Activated T-cell treated with anti-CD3 and anti-CD28 coated beads, Interleukin-2, amount 50 U/mL, for 72 hours (primary cell): ENCODE measurements at places on chromosomes 6 and 20. TPM values are rescaled to one million over a fixed set of nuclear protein-coding genes. Genes with fewer than 3 reads are reported as not detected.

DNA sequence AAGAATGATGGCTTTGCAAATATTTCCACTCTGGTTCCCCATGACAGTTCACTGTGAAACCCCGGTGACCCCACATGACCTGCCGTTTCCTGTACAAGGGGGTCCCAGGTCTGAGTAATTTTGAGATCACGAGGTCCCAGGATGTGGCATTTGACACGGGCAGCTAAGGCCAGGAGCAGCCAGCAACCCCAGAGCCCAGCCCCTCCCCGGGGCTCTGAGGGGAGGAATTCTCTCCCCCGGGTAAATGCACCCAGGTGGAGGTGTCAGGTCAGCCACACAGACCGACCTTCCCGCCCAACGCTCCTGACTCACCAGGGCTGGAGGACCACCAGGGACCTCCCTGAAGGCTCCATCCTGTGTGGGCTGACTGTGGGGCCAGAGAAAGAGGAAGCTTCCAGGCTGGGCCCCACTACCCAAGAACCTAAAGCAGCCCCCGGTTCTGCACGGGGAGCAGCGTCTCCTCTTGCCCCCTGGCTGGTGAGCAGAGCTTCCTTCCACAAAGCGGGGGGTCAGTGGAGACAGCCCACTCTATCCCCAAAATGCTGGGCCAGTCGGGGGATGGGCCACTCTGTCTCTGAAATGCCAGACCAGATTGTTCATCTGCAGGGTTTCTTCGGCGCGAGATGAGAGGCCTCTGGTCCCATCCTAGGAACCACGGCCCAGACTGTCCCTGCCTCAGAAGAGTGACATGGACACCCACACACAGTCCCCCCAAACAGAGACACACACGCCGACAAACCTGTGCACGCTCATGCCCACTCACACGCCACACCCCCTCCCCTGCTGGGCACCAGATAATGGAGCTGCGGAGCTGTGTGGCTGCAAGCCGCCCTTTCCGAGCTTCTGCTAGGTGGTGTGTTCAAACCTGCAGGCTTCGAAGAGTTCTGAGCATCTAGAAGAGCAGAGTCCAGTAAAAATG, 23.4 kb upstream of the SLCO4A1 start:
- no peaks in the 10 kb centered on the region for H3K27me3 ChIP-seq
- peak overlapping the region; percentile 75 for H3K27ac ChIP-seq
- H3K4me1 ChIP-seq: peaks cover 42% of the 10 kb centered on the region
- peak overlapping the region; percentile 81 for H3K4me3 ChIP-seq

GRCh38 chr20:10716855-10717254, 43.1 kb upstream of the JAG1 start:
- H3K27me3 ChIP-seq: peaks cover 36% of the 10 kb centered on the region
- no peaks in the 10 kb centered on the region for H3K36me3 ChIP-seq
- no peaks in the 10 kb centered on the region for H3K4me1 ChIP-seq
- no peak overlapping the region for H3K27ac ChIP-seq
- DNase-seq: no peak

DNA sequence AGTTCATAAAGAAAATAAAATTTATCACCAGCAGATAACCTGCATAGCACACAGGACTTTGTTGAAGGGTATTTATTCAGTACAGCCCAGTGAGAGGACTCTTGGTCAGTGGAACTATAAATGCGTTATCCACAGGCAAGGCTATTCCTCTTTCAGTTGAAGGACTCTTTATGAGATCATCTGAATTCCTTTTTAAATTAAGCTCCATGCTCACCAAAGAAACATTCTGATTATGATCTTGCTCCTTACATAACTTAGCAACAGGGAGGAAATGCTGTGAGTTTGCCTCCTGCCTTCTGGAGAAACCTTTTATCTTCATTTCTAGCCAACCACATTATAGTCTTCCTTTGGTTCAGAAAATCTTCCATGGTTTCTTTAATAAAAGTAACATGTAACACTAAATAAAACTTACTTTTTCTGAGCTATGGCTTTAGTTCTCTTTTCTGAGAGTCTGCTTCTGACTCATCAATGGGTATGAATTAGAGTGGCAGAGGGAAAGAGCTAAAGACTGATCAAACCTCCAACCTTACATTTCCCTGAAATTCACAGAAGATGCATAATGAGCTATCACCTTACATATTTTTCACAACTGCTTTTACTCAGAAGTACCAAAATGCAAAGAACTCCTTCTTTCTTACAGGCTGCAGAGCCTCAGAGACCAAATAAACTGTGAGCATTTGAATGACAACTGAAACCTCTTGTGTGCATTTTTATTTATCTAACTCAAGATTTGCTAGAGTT, 267.2 kb downstream of the ADGRG6 start:
- peak overlapping the region; percentile 68 for H3K4me3 ChIP-seq
- peaks cover 12% of the 10 kb centered on the region for H3K36me3 ChIP-seq
- H3K27me3 ChIP-seq: no peaks in the 10 kb centered on the region
- H3K27ac ChIP-seq: peak overlapping the region; percentile 20
- DNase-seq: no peak

GRCh38 chr20:32946629-32947028, 57.6 kb downstream of the SUN5 start:
- H3K27me3 ChIP-seq: no peaks in the 10 kb centered on the region
- H3K36me3 ChIP-seq: no peaks in the 10 kb centered on the region
- peaks cover 54% of the 10 kb centered on the region for H3K4me1 ChIP-seq
- peak overlapping the region; percentile 45 for H3K4me3 ChIP-seq
- peak overlapping the region; percentile 93 for H3K27ac ChIP-seq

- peaks cover 3% of the 10 kb centered on the region for H3K36me3 ChIP-seq
- peaks cover 54% of the 10 kb centered on the region for H3K4me1 ChIP-seq
- peak overlapping the region; percentile 68 for H3K4me3 ChIP-seq
- DNase-seq: no peak
Observed at GRCh38 chr20:20366551-20366875, 1.4 kb upstream of the INSM1 start.

DNA sequence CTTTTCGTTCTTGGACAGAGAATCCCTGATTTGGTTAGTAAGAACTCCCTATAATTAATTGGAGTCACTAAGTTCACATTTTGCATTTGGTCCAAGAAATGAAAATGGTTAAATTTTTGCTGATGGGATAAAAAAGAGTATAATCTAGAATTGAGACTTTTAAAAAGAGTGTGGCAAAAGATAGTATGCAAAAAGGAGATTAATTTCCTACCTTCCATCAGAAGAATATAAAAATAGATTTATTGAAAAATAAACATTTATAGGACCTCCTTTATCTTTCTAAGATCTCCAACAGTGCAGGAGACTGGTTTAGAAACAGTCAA, 105.5 kb upstream of the EEF1E1 start:
- DNase-seq: no peak
- no peak overlapping the region for H3K4me3 ChIP-seq
- no peaks in the 10 kb centered on the region for H3K36me3 ChIP-seq
- H3K4me1 ChIP-seq: no peaks in the 10 kb centered on the region

DNA sequence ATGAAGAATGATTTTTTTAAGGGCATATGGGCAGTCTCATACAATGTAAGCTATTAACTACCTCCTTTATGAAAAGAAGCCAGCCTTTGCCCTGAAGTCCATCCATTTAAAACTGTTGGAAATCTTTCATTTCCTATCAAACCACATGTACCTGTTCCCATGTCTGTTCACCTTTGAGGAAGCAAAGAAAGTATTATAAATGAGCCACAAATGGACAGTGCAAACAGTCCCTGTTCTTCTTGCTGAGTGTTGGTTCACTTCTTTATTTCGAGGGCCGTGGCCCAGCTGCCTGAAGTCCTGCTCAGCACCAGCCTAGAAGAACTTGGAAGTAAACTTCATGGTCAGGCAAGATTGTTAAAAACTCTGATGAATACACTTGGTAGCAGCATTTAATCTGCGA, 112.4 kb downstream of the TMEM242 start:
- no peaks in the 10 kb centered on the region for H3K36me3 ChIP-seq
- DNase-seq: no peak
- H3K27me3 ChIP-seq: no peaks in the 10 kb centered on the region
- no peak overlapping the region for H3K27ac ChIP-seq
- no peak overlapping the region for H3K4me3 ChIP-seq

- H3K4me3 ChIP-seq: no peak overlapping the region
- H3K27me3 ChIP-seq: no peaks in the 10 kb centered on the region
- no peak overlapping the region for H3K27ac ChIP-seq
- DNase-seq: no peak
- no peaks in the 10 kb centered on the region for H3K36me3 ChIP-seq
- peaks cover 12% of the 10 kb centered on the region for H3K4me1 ChIP-seq
Observed at GRCh38 chr6:145836772-145837171, 22.2 kb upstream of the FBXO30 start.

DNA sequence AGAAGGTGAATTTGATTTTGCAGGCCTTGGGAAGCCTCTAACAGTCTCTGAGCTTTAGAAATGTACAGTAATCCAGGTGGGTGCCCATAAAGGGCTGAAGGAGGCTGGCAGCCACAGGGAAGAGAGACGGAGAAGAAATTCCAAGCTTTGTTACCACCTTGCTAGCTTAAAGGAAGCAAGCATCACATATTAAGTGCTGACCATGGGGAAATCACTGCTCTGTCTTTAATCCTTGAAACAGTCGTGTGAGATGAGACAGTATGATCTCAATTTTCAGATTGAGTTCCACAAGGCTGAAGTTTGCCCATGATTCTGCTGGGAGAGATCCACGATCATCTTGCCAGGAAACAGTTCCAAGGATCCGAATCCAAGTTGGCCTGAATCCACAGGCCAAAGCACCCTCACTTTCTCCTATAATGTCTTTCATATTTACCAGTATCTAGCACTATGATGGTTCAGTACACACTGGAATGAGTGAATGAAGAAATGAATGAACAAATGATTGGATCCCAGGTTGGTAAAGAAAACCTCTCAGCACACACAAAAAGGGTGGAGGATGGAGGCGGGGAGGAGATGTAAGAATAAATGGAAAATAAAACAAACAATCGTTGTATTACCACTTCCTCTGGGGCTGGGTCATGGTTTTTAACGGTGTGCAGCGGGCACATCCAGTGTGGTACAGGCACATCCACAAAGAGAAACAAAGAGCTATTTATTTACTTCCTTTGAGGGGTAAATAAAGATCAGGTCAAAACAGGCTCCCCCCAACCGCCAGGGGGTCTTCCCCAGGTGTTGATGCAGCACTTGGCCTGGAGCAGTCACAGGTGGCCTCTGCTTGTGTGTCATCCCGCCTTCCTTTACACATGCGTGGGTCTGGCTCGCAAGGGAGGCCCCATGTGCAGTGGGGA, 28.2 kb upstream of the TAF8 start:
- peaks cover 88% of the 10 kb centered on the region for H3K4me1 ChIP-seq
- H3K27me3 ChIP-seq: no peaks in the 10 kb centered on the region
- H3K27ac ChIP-seq: peak overlapping the region; percentile 88
- peak overlapping the region; percentile 78 for H3K4me3 ChIP-seq

GRCh38 chr6:30888816-30889495, 4.6 kb downstream of the DDR1 start:
- H3K27ac ChIP-seq: no peak overlapping the region
- H3K4me3 ChIP-seq: no peak overlapping the region
- H3K27me3 ChIP-seq: no peaks in the 10 kb centered on the region
- DNase-seq: no peak
- H3K4me1 ChIP-seq: peaks cover 36% of the 10 kb centered on the region

GRCh38 chr20:59448196-59448595, 147.8 kb downstream of the EDN3 start:
- H3K27me3 ChIP-seq: peaks cover 74% of the 10 kb centered on the region
- no peaks in the 10 kb centered on the region for H3K36me3 ChIP-seq
- no peak overlapping the region for H3K27ac ChIP-seq
- DNase-seq: no peak

- peaks cover 10% of the 10 kb centered on the region for H3K27me3 ChIP-seq
- no peaks in the 10 kb centered on the region for H3K36me3 ChIP-seq
- peak overlapping the region; percentile 63 for H3K4me3 ChIP-seq
- H3K27ac ChIP-seq: no peak overlapping the region
- DNase-seq: peak; percentile 8
Observed at GRCh38 chr6:6942831-6943230, 164.9 kb upstream of the RREB1 start.

- peaks cover 48% of the 10 kb centered on the region for H3K4me1 ChIP-seq
- no peak overlapping the region for H3K4me3 ChIP-seq
- H3K36me3 ChIP-seq: peaks cover 2% of the 10 kb centered on the region
Observed at GRCh38 chr6:63663147-63663955, 27.7 kb downstream of the PHF3 start.

DNA sequence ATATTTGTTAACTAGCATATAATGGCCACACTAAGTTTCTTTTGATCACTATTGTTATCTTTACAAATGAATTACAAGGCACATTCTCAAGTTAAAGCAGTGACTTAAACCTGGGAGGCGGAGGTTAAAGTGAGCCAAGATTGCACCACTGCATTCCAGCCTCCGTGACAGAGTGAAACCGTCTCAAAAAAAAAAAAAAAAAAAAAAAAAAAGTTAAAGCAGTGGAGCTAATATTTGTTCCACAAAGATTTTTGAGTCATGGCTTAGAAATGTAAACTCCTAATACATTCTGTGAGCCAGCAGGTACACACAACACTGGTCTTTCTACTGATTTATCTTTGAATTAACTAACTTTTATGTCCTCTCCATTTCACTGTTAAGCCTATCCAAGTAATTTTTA, 221.7 kb upstream of the HTR1E start:
- H3K27ac ChIP-seq: no peak overlapping the region
- H3K4me3 ChIP-seq: no peak overlapping the region
- DNase-seq: no peak
- no peaks in the 10 kb centered on the region for H3K4me1 ChIP-seq
- H3K36me3 ChIP-seq: no peaks in the 10 kb centered on the region

GRCh38 chr6:102114402-102114801, 720.9 kb downstream of the GRIK2 start:
- no peak overlapping the region for H3K27ac ChIP-seq
- no peaks in the 10 kb centered on the region for H3K4me1 ChIP-seq
- no peaks in the 10 kb centered on the region for H3K27me3 ChIP-seq
- H3K4me3 ChIP-seq: no peak overlapping the region
- DNase-seq: no peak
- no peaks in the 10 kb centered on the region for H3K36me3 ChIP-seq

- peak overlapping the region; percentile 2 for H3K27ac ChIP-seq
- peaks cover 17% of the 10 kb centered on the region for H3K4me1 ChIP-seq
- no peak for DNase-seq
Observed at GRCh38 chr6:135286962-135287538, 105.9 kb downstream of the MYB start.

- DNase-seq: no peak
- H3K36me3 ChIP-seq: no peaks in the 10 kb centered on the region
- peaks cover 12% of the 10 kb centered on the region for H3K4me1 ChIP-seq
Observed at GRCh38 chr6:13262302-13263230, 65.8 kb downstream of the TBC1D7 start.

DNA sequence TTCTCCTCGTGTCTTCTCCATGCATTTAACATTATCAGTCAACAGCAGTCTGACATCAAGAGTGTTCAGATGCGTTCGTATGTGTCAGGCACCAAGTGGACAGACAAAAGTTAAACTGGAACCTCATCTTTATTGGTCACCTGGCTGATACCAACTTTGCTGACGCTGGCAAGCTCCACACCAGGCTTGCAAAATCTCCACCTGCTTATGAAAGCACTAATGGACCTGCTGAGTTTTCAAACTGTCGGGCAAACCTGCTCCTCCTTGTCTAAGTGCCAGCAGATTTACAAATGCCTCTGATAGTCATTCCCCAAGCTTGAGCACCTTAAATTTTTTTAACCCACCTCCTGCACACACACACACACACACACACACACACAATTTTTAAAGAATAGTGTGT, 27.9 kb upstream of the DSP start:
- H3K4me1 ChIP-seq: no peaks in the 10 kb centered on the region
- H3K27ac ChIP-seq: no peak overlapping the region
- peaks cover 7% of the 10 kb centered on the region for H3K27me3 ChIP-seq
- H3K36me3 ChIP-seq: no peaks in the 10 kb centered on the region
- DNase-seq: no peak

The PSORS1C2 gene
- total RNA-seq: not detected

The ZSCAN31 gene
- total RNA-seq: 1.5 TPM

The PARD6B gene
- 4.3 TPM for total RNA-seq

The FILIP1 gene
- not detected for total RNA-seq

The OOEP gene
- total RNA-seq: 0.76 TPM

The MAP7 gene
- 1.3 TPM for total RNA-seq

The TFAP2B gene
- not detected for total RNA-seq

The PDYN gene
- not detected for total RNA-seq

The HTR1E gene
- not detected for total RNA-seq
